H9 (cell line): ENCODE measurements at places on chromosomes 5 and 9. TPM values are rescaled to one million over a fixed set of nuclear protein-coding genes. Genes with fewer than 3 reads are reported as not detected.

- DNase-seq, result no peak
Measured at GRCh38 chr9:137123468-137123837, 8.9 kb upstream of the DPP7 start.

GRCh38 chr9:33236571-33236970 lies 3.4 kb upstream of the SPINK4 start:
- DNase-seq, result no peak

DNA sequence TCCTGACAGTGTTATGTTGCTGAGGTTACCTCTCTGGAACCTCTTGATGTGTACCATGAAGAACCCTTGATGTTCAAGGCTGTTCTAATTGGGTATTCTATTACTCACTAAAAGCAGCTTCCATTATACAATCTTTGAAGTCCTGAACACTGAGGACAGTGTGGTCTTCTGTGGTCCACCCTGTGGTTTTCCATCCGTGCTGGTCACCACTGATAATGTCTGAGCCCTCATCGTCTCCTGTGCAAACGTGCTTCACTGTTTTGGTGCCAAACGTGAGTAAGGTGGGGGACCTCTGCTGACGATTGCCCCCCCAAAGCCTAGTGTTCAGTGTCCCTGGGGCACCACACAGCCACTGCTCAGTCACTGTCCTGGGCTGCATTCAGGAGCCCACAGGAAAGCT lies 259.7 kb upstream of the ANKRD55 start:
- no peak for DNase-seq

DNA sequence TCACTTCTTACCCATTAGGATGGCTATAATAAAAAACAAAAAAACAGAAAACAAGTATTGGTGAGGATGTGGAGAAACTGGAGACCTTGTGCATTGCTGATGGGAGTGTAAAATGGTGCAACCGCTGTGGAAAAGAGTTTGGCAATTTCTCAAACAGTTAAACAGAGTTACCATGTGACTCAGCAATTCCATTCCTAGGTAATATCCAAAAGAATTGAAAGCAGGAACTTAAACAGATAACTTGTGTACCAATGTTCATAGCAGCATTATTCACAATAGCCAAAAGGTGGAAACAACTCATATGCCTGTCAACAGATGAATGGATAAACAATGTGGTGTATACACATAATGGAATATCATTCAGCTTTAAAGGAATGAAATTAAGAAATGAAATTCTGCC lies 28.9 kb downstream of the DCP2 start:
- DNase-seq, result no peak

DNA sequence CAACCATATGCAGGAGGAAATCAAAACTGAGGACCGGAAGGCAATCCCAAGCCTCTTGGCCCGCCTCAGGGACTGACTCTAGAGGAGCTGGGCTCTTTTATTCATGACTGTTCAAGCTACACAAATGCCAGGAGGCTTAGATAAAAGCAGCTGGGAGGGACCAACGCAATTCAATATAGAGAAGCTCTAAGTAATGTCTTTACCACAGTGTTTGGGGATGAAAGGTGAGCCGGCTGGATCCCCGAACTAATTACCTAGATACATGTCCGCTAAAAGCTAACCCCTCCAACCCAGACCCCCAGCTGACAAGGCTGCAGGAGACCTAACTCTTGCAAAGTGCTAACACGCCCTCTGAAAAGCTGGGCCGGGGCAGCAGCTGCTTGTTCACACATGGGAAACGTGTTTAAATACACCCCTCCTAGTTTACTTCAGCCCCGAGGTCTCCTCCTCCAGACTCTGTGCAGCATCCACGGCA lies 67.5 kb downstream of the TLE1 start:
- DNase-seq, result peak; percentile 50

GRCh38 chr5:155926031-155926430 lies 400.9 kb upstream of the SGCD start:
- no peak for DNase-seq

GRCh38 chr5:138275379-138275782 lies 960 bp upstream of the GFRA3 start:
- no peak for DNase-seq

Gene PCDHB9
- 2.6 and 2.9 TPM in 2 replicates for total RNA-seq

- DNase-seq, result no peak
Measured at GRCh38 chr9:105313238-105313637, 68.8 kb downstream of the SLC44A1 start.

DNA sequence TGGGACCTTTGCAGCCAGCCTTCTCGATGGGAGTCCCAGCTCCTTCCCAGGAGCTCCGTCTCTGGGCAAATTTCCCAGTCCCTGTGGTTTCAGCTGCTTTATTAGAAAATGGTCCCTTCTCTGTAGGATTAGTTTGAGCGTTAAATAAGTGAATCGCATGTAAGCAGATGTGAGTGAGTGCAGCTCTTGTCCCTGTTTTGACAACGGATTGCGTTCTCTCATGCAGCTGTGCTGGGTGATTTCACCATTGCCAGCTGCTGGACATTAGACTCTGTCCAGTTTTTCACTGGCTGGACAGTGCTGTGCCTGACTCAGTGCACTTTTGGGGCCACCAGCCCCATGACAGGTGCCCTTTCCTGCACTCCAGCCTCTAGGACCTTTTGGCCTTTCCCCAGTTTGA lies 11.6 kb upstream of the CEL start:
- DNase-seq, result no peak

DNA sequence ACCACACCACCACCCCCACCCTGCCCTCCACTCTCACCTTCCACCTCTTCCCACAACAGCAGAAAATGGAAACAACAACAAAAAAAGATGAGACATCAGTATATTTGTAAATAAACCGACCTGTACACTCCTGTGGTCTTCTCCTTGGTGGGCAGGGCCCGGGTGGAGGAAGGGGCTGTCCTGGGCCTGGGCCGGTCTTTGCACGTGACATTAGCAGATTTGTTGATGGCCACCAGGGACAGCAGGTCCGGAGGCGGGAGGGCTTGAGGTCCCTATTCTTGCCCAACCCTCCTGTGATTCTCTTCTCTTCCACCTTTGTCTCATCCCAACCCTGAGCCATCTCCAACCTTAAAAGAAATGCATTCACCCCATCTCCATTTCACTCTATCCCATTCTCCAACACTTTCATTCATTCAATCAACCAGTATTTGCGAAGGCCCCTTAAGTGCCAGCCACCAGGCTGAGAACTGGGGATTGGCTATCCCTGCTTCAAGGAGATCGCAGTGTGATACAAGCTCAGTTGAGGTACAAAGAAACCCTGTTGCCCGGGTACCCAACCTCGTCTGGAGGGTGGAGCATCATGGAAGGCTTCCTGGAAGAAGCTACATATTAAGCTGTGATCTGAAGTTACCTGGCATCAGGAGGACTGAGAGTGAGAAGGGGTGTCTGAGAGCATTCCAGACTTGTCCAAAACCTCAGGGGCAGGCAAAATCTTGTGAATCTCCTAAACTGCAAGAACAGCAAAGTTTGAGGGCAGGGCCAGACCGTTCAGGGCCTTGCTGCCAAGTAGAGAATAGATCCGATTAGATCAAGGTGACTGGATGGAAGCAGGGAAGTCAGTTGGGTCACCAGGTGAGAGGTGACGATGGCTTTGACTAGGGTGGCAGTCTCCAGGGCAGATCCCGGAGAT lies 87.4 kb downstream of the LMX1B start:
- DNase-seq, result no peak

DNA sequence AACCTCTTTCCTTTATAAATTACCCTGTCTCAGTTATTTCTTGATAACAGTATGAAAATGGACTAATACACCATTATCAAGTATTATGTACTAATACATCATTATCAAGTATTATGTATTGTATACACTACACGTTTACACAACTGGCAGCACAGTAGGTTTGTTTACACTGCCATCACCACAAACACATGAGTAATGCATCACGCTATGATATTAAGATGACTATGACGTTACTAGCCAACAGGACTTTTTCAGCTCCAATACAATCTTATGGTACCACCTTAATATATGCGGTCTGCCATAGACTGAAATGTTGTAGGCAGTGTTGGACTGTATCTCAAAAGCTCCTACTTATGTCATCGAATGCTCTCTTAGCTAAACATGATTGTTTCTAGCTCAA lies 28.2 kb downstream of the PRELID2 start:
- no peak for DNase-seq

DNA sequence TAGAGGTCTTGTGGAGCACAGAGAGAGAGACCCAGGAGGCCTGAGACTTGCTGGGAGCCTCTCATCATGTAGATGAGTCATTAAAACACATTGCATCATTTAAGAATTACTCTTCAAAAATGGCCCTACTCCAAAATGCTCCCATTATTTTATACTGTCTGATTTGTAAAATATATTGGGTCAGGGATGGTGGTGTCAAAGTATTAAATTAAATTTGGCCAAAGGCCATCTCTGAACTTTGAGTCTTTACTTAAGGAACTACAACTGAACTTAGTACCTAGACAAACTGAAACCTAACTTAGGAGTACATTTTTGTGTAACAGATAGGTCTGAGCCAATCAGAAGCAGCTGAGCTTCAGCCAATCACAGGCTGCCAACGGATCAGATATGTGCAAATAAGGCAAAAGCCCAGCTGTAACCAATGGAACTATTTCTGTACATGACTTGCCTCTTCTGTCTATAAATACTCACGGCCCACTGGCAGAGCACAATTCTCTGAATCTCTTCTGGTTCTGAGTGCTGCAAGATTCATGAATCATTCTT lies 657.2 kb downstream of the TLE1 start:
- no peak for DNase-seq

Gene RABEPK
- total RNA-seq, result 21.8 and 24.4 TPM in 2 replicates
